ENCODE measurements at places on chromosomes 7 and 10.

GRCh38 chr7:2799253-2799652 is 44.9 kb downstream of the GNA12 start:
- DNase-seq = no peak

GRCh38 chr7:54664235-54665228 is 94.5 kb downstream of the SEC61G start:
- DNase-seq = peak; percentile 25

- peak; percentile 61 for DNase-seq
Measured at GRCh38 chr10:58952747-58953466, 223.5 kb upstream of the PHYHIPL start.

- DNase-seq = peak; percentile 90
Measured at GRCh38 chr7:106848851-106849442, 16.1 kb upstream of the PIK3CG start.

GRCh38 chr7:151897161-151897731 is 20.3 kb upstream of the PRKAG2 start:
- DNase-seq = no peak

GRCh38 chr7:34220506-34221185 is 315.3 kb downstream of the BMPER start:
- no peak for DNase-seq

GRCh38 chr7:1011297-1012003 is 28.5 kb downstream of the CYP2W1 start:
- DNase-seq = no peak

- no peak for DNase-seq
Measured at GRCh38 chr10:42997849-42998165, 79.1 kb upstream of the RET start.

GRCh38 chr10:79487296-79488194 is 24.8 kb upstream of the EIF5AL1 start:
- peak; percentile 79 for DNase-seq

DNA sequence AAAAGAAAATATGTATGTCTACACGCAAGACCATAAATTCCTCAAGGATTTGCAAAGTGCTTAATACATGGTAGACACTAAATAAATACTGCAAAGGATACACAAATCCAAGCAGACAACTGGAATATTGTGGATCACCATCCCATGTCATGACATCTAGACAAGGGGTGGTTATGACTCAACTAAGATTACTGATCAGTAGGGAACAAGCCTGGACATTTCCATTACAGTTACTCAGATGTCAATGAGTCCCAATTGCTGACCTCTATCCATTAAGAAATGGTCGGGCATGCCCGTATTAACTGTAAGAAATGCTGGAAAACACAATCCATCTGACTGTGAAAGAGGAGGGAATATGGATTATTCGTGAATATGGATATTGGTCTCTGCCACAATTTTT is 27.6 kb upstream of the RUFY2 start:
- DNase-seq = no peak

DNA sequence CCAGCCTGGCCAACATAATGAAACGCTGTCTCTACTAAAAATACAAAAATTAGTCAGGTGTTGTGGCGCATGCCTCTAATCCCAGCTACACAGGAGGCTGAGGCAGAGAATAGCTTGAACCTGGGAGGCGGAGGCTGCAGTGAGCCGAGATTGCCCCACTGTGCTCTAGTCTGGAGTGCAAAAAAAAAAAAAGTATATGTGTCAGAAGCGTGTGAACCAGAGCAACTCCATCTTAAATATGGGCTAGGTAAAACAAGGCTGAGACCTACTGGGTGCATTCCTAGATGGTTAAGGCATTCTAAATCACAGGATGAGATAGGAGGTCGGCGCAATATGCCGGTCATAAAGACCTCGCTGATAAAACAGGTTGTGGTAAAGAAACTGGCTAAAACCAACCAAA is 6.2 kb downstream of the CCL24 start:
- no peak for DNase-seq

- no peak for DNase-seq
Measured at GRCh38 chr7:36407636-36408550, 18.2 kb downstream of the ANLN start.

DNA sequence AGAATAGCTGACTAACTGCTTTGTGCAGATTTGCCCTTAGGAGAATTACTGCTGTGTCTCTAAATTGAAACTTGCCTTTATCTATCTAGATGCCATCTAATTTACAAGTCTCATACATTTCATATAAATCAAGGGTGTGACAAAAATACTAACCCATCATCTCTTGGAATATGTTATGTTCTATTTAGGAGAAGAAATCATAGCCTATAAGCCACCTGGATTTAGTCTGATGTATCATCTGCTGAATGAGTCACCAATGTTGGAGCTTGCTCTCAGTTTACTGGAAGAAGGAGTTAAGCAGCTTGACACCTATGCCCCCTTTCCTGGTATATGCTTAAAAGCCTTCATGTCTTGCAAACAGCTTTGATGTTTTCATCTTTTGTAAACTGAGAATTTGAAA is 43.5 kb downstream of the NUP205 start:
- DNase-seq = no peak

GRCh38 chr10:122204691-122205489 is 66.2 kb upstream of the BTBD16 start:
- no peak for DNase-seq

DNA sequence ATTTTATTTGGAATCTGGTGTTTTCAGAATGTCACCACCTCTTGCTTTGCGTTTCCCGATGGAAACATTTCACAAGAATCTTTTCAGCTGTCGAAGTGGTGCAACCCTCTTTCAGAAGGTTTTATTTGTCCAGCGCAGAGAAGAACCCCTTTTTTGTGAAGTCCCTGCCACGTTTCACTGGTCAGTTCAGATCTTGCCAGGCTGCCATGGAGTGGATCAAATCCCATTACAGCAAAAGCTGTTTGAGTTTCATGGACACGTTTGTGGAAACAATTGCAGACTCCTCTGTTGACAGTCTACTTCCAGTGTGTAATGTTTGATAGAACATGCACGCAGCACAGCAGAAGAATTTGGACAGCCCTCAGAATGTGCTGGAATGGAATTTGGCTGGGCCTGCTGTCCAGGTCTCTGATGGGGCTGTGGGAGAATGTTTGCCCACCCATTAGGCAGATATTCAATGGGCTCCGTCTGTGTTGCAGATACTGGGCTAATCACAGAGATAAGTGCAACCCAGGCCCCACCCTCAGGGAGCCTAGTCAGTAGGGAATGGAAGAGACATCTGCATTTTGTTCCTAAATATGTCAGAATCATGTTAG is 143.2 kb downstream of the GRK5 start:
- no peak for DNase-seq

DNA sequence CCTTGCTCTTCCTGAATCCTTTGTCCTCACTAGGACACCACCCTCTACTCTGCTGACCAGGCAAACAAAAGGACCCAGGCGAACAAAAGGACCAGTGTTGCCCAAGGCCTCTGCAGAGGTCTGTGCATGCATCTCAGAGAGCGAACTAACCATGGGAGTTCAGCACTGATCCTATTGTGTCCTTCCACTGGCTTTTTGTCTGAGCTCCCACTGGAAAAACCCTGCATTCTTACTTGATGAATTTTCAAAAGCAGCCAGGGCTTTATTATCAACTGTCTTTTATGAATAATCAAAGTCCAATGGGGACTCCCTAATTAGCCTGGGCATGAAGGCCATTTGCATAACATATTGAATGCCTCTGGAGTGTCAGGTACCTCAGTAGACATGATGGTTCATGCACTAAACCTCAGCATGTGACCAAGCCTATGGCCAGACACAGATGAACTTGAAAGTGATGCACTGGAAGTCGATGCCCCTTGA is 140.6 kb downstream of the KCNMA1 start:
- peak; percentile 41 for DNase-seq

DNA sequence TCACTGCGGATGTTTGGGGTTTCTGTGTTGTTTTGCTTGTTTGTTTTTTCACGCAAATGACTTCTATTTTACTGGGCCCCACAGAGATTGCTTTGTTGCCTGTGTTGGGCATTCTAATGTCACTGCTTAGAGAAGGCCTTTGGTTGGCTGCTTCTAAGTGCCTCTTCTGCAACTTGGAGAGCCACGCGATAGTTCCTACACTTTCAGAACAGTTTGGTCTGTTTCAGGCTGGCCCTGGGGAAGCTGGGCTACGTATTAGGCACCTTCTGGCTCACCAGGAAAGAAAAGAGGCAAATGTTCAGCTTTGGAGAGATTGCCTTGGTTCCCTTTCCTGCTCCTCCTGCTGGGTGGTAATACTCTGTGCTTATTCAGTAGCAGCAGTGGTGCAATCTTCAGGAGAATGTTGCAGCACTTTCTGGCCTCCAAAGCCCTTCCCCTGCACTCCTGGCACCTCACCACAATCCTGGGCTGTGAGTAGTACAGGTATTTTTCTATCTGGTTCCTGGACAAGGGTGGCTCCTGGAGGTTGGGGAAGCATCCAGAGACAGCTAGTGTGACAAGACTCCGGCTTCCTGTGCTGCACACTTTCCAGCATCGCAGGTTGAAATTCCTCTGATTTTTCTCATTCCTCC is 1.2 kb downstream of the ANTXRL start:
- DNase-seq = no peak

- DNase-seq = no peak
Measured at GRCh38 chr7:17645500-17645899, 294.8 kb downstream of the SNX13 start.

GRCh38 chr7:94216944-94217461 is 177.7 kb upstream of the COL1A2 start:
- DNase-seq = no peak

DNA sequence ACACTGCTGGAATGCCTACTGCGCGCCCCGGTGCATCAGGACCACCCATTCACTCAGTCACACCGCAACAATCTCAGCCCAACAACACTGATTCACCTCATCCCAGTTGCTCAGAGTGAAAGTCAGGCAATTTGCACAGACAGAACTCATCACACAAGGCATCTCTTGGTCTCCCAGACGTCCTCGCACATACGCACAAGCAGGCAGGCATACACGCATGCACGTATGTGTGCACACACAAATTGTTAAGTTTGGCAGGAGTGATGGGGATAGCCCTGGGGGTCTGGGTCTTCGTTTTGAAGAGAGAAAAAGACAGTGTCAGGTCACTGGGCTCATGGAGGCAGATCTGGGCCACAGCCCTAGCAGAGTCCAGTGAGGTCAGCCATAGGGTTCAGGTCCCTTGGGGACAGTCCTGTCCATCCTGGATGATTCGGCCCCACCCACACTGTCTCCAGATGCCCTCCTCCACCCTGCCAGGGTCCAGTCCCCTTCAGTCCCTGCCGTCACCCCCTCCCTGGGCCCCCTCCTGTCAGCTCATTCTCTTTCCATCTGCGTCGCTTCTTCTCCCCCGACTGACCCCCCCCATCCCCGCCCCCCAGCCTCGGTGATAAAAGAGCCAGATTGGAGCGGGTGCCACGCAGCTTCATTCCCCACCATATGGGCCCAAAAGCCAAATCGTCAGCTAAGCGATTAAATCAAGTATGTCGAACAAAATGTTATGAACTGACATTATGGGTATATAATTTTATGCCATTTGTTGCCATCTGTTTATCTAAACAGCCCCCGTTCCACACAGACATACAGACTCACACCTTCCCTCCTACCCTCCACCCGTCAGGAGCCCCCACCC is 48.5 kb upstream of the SLF2 start:
- no peak for DNase-seq

- no peak for DNase-seq
Measured at GRCh38 chr10:95476469-95477174, 84.5 kb downstream of the SORBS1 start.

GRCh38 chr10:126387931-126388911 is at the start of gene ADAM12:
ADAM12 (minus strand) TSS chr10:126388477; CDS start chr10:126388145, 332 bp downstream.
- peak; percentile 67 for DNase-seq

DNA sequence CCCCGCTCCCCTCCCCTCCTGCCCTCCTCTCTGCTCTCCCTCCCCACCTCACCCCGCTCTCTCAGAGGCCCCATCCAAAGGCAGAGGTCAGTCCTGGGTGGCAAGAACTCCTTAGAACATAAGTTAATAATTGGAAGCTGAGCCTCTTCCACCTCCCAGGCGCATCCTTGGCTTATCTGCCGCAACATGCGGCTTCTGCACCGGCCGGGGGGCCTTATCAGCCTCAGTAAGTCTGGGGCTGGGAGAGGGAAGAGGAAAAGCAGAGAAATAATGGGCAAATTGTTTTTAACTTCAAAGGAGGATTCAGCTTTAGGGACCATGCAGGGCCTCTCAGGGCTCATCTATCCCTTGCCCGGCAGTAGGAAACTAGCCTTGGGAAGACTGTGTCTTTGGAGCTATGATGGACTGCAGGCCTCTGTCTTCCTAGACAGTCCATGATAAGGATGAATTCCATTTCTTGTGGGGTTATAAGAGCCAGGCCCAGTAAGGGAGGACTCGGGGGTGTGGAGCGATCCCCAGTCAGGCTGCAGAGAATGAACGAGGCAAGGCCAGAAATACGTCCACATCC is 411.6 kb downstream of the PLXNA4 start:
- DNase-seq = no peak

DNA sequence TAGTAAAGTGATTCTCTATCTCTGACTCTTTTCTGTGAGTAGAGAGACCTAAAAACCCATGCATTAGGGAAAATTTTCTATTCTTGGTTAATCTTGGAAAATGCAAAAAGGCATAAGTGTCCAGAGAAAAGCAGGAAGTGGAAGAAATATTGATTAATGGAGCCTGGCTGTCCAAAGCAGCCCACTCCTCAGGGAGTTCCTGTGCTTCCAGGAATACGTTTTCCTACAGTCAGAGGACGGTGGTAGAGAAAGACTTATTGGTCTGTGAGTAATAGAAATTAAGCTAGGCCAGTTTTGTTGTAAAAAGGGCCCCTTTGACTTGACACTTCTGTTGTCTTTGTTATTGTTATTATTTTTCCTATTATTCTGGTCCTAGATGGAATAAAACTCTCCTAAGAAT is 157.8 kb downstream of the NRP1 start:
- no peak for DNase-seq

- DNase-seq = no peak
Measured at GRCh38 chr7:44131173-44132029, 8.1 kb upstream of the POLD2 start.

GRCh38 chr10:104328646-104328895 is 9.7 kb downstream of the ITPRIP start:
- DNase-seq = no peak

DNA sequence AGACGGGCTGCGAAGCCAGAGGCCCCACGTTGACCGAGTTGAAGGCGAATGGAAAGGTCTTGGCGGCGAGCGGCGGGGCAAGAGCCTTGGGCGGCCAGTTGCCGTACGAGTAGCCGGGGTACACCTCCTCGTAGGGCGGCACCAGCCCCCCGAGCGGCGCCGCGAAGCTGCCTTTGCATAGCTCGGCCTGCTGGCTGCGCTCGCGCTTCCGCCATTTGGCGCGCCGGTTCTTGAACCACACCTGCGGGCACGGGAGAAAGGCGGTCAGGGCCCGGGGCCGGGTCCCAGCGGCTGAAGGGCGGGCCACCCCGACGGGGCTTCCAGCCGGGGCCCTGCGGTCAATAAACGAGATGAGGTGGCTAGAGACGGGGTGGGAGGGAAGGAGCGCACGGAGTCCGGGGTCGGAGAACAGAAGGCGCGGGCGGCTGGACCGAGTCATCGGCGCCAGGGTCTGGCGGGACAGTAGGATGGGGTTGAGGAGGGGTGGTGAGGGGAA is 4.8 kb downstream of the ELOVL3 start:
- DNase-seq = peak; percentile 26

GRCh38 chr10:30436191-30436611 is 2.2 kb downstream of the MAP3K8 start:
- peak; percentile 75 for DNase-seq

Measured in EL (cell line).